ENCODE measurements at places on chromosomes 6 and 20.
A peak's percentile ranks its signal among the peaks of the same experiment; 100 is the strongest.

DNA sequence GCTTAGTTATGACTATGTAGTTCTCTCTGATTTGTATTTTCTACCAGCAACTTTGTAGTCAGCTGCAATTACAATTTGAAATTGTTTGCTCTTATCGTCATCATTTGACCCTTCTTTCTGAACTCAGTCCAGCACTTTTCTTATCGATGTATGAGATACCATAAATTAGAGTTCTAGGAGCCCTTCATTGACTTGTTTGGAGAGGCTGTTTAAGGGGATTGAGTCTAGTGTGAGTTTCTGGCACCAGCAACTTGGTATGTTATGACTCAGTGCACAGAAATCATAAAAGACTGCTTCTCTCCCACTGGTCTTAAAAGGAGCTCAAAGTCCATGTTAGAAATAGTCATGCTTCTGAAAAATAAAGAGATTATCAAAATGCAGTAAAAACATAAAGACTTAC, 190.3 kb downstream of the TENT5A start:
- DNase-seq, result no peak

DNA sequence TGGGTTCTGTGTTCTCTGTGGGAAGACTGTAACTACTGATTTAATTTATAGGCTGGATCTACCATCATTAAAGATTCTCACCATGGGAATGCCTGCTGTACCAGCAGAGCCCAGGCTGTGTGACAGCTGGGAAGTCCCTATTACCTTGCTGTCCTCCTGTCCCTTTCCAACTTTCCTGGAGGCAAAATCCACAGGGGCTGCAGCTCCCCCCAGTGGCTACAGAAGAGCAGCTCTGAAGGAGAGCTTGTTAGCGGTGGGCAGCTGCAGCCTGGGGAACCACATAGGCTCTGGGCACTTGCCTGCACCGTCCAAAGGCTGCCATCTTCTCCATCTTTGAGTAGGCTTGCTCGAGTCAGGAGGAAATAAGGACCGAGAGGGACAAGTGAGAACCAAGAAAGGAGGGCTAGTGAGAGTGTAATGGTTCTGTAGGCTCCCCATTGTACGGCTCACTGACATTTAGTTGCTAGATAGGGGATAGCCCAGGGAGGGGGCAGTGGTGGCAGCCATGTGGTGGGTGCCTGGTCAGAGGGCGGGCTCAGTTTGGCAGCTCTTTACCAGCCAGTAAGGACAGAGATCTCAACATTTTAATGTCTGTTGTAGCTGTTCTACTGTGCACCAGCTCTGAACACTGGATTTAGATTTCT, 155.1 kb upstream of the MLIP start:
- peak; percentile 67 for DNase-seq

GRCh38 chr20:35166242-35166830, 5.5 kb upstream of the PROCR start:
- no peak for DNase-seq

- no peak for DNase-seq
Measured at GRCh38 chr6:149224399-149224798, 93.1 kb upstream of the TAB2 start.

DNA sequence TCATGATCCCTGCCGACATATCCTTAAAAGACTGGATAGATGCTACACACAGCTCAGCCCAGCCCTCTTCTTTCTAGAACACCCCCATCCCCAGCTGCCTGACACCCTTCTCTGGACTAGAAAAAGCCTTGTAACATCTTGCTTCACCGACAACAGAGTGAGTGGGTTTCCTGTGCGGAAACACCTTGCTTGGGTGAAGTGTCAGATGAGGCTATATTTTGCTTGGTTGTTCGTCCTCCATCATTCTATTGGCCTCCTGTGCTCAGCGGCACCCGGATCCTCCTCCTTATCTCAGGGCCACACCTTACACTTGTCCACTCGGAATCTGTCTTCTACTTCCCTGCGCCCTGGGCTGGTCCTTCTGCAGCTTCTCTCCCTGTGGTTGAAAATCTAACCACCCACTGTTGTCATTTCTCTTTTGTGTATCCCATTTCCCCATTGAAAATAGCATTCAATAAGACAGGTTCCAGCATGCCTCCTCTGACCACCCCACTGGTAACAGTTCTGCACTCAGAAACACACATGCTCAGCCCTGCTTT, 101.3 kb upstream of the MLN start:
- no peak for DNase-seq

- DNase-seq, result no peak
Measured at GRCh38 chr6:137043710-137044365, 927 bp downstream of the IL20RA start.

GRCh38 chr6:37816599-37817375, 2.7 kb upstream of the ZFAND3 start:
- DNase-seq, result peak; percentile 14

DNA sequence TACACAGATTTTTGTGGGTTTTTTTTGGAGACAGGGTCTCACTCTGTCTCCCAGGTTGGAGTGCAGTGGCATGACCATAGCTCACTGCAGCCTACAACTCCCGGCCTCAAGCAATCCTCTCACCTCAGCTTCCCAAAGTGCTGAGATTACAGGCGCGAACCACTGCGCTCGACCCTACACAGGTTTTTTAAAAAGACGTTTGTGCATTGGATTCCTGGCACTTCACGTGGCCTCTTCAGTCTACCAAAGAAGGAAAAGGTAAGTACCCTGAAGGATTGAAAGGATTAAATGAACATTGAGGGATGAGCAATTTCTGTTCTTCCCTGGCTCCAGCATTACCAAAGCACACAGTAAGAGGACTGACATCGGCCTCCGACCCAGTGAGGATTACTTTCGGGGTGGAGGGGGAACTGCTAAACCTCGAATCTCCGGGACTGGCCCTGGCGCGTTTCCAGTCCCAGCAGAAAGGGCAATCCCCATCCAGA, 556 bp upstream of the YWHAB start:
- DNase-seq, result no peak

DNA sequence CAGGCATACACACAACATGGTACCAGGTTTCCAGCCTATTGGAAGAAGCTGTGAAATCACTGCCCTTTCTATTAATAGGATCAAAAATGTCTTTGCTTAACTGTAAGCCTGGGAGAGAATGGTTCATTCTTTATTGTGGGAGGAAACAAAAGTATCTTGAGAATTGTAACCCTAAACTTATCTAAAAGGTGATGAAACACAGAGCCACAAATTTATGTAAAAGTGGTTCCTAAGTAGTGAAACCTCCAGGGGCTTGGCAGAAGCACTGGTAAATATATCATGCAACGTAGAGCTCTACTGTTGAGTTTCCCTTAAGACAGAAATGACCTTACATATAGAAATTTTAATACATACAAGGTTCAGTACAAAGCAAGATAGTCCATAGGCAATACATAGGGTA, 17.2 kb upstream of the NOX3 start:
- DNase-seq, result no peak

- no peak for DNase-seq
Measured at GRCh38 chr6:80338201-80338836, 231.8 kb downstream of the BCKDHB start.

DNA sequence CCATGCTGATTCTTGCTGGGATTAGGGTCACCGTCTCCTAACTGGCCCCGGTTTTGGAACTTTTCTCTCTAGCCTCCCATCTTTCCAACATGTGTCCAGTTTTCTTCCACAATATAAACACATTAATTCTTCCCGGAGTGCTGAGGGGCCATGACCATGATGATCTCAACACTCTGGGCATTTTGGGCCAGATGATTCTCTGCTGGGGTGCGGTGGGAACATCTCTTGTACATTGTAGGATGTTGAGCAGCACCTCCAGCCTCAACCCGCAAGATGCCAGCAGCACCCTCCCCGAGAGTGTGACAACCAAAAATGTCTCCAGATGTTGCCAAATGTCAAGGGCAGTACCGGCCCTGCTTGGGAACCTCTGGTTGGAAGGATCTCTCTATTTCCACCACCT, 164.8 kb downstream of the TFAP2C start:
- no peak for DNase-seq

- DNase-seq, result no peak
Measured at GRCh38 chr6:94357381-94357980, 938.1 kb upstream of the EPHA7 start.

DNA sequence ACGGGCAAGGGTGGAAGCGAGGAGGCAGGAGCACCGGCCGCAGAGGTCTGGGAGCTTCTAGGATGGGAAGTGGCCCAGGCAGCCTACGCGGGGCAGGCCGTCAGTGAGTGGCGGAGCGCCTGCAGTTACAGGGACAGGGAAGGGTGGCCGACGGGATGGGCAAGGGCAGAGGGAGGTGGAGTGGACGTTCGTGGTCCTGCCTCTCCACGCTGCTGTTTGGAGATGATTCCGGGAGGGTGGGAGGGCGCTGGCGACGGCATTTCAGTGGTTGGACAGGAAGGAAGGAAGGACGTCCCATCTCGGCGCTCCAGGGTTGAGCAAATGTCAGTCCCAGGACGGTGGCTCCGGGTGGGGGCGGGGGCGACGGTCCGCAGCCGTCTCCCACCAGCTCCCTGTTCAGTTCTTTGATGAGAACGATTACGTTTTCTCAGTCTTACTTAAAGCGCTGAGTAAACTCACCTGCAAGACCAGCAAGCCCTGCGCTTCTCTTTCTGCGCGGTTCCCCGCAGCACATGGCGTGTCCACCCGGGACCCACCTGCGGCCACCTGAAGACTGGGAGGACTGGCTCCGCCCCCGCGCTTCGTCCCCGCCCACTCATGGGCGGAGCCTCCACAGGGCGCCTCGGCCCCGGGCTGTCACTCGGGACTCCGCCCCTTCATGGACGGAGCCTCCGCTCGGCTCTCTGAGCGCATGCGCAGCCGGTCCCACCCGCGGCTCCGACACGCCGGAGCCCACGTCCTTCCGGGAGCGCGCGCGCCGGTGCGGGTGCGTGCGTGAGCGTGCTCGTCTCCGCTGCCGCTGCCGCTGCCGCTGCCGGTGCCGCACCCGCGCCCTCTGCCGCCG, at the start of gene DNAJC5:
Gene DNAJC5, plus strand, starts transcription at position 769 of the 844 bp plus-strand sequence. CDS start 33,220 bp downstream, outside the sequence.
- peak; percentile 96 for DNase-seq

DNA sequence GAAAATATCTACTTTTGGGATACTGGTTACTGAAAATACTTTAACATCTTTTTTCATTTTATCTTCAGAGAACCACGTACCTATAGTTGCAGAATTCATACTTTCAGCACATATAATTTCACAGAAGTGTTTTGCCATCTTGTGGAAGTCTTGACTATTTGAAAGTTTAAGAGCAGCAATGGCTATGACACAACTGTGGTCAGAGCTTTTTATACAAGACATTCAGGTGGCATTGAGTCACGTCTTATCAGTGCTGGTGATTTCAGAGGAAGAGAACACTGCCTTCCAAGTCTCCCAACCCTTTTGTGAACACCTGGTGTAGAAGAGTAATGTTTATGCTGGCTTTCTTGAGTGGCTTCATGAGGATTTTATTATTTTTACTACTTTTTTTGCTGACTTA, 171.6 kb downstream of the ARID1B start:
- no peak for DNase-seq

GRCh38 chr6:7078856-7079255, 28.9 kb upstream of the RREB1 start:
- DNase-seq, result no peak

DNA sequence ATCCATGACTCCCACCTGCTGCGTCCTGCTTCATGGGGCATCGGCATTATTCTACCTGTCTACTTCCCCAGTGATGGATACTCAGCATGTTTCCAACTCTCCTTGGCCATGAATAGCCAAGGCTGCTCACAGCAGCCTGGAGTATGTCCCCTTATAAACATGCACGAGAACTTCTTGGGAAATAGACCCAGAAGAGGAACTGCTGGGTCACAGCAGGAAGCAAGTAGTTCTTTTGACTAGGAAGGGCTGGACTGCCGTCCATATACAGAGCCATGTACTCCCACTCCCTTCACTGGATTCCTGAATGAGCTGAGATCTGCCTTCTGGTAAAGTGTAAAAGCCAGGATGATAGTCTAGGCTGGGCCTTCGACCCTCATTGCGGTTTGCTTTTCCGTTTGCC, 106.3 kb upstream of the KCNK16 start:
- DNase-seq, result no peak
